Stimulated activated CD4-positive, alpha-beta T cell treated with anti-CD3 and anti-CD28 coated beads, Interleukin-12 subunit alpha, Interleukin-12 subunit beta, amount 100 ng/mL, for 24 hours (primary cell): ENCODE measurements at places on chromosomes 16 and 17.

DNA sequence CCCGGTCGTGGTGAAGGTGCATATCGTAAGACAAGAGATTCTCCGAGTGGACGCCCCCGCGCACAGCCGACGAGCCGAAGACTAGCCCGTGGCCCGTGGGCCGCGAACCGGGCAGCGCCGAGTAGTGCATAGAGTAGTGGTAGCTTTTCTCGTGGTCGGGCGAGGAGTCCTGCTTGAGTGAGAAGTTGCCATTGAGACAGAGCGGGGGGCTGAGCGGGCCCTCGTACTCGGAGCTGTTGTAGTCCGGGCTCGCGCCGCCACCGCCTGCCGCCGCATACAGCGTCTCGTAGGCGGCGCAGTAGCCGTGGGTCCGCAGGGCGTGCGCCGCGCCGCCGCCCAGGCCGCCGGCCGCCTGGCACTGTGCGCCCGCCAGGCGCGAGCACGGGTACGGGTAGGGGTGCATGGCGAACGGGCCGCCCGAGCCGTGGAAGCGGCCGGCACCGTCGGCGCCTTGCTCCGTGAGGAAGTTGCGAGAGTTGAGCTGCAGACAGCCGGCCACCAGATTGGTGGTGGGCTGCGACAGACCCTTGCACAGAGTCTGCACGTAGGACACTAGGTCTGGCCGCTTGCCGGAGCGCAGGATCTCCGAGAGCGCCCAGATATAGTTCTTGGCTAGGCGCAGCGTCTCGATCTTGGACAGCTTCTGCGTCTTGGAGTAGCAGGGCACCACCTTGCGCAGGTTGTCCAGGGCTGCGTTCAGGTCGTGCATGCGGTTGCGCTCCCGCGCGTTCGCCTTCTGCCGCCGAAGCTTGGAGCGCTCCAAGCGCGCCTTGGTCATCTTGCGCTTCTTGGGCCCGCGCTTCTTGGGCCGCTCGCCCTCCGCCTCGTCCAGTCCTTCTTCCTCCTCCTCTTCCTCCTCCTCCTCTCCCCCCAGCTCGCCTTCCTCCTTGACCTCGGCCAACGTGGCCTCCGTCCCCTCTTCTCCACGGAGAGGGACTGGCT is 2.0 kb downstream of the NEUROD2 start:
- no peak for DNase-seq

DNA sequence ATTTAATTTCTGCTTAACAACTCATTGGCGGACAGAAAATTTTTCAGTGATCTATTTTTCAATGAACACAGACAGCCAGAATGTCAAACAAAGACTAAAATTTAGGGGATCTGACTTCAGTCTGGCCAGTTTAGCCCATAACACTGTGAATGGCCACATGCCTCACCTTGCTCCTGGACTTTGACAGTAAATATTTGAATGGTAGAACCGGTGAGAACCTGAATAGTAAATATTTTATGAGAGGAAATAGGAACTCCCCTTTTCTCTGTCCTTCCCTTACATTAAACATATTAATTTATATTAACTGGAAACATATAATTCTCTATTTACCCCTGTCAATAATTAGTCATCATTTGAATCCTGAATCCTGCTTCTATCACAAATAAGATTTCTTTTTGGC is 942.1 kb downstream of the KCNJ2 start:
- no peak for DNase-seq

GRCh38 chr17:67272312-67273047 is 27.5 kb upstream of the HELZ start:
- DNase-seq: no peak

GRCh38 chr16:23947838-23948237 is 112.1 kb downstream of the PRKCB start:
- DNase-seq: no peak

DNA sequence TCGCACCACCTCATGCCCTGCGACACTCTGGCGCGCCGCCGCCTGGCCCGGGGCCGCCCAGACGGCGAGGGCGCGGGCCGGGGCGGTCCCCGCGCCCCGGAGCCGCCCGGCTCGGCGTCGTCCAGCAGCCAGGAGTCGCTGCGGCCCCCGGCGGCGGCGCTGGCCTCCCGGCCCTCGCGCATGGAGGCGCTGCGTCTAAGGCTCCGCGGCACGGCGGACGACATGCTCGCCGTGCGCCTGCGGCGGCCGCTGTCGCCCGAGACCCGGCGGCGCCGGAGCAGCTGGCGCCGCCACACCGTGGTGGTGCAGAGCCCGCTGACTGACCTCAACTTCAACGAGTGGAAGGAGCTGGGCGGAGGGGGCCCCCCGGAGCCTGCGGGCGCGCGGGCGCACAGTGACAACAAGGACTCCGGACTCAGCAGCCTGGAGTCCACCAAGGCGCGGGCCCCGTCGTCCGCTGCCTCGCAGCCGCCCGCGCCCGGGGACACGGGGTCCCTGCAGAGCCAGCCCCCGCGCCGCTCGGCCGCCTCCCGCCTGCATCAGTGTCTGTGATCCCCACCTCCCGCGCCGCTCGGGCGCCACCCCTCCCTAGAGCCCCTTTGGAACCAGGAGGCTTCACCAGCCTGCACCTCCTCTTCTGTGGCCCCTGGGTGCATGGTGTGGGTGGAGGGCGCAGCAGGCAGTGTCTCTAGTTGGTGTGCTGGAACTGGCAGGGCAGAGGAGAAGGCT is 82.3 kb downstream of the ARHGAP23 start:
- no peak for DNase-seq

GRCh38 chr17:57939797-57940196 is 15.4 kb downstream of the CUEDC1 start:
- DNase-seq: no peak

GRCh38 chr16:27748868-27749546 is 199.1 kb downstream of the KATNIP start:
- no peak for DNase-seq

DNA sequence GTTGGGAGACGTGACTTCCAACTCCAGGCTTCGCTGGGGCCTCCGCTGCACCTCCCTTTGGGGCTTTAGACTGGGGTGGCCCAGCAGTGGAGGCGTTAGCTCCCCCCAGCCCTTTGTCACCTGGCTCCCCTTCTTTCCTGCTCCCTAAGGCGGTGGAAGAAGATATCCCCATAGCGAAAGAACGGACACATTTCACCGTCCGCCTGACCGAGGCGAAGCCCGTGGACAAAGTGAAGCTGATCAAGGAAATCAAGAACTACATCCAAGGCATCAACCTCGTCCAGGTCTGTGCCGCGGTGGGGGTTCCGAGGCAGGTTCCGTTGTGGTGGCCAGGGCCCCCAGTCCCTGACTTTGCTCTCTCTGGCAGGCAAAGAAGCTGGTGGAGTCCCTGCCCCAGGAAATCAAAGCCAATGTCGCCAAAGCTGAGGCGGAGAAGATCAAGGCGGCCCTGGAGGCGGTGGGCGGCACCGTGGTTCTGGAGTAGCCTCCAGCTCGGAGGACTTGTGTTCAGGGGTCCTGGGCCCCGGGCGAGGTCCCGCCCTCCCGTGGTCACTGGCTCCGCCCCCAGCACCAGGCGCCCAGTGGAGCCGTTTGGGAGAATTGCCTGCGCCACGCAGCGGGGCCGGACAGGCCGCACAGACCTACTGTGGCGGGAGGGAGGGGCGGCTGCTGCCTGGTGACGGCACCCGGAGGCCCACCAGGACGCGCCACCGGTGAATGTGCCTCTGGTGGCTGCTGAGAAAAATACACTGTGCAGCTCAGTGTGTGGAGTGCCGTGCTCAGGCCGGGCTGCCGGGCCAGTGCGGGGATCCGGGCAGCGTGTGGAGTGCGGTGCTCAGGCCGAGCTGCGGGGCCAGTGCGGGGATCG is 3.8 kb downstream of the MRPL12 start:
- no peak for DNase-seq

DNA sequence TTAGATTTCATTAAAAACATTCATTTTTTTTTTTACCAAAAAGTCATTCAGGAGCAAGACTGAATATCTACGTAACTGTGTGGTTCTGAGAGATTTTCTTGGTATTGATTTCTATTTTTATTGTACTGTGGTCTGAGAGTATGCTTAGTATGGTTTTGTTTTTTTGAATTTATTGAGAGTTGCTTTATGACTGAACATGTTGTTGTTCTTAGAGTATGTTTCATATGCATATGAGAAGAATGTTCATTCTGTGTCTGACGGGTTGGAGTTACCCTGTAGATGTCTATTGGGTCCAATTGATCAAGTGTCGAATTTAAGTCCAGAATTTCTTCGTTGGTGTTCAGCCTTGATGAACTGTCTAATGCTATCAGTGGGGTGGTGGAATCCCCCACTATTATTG is 306.0 kb upstream of the KCNJ16 start:
- no peak for DNase-seq

DNA sequence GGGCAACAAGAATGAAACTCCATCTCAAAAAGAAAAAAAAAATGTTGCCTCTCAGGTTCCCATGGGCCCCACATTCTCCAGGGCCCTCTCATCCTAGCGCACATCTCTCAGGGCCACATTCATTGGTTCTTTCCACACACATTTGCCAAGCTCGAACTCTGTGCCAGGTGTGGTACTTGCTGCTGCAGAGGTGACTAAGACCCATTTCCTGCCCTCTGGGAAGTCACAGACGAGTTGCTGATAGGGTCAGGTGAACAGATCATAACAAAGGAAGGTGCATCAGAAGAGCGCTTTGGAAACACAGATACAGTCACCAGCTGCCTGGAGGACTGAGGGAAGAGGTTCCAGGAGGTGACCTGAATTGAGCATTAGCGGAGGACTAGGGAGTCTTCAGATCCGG is 1.0 kb downstream of the GSDMA start:
- DNase-seq: no peak

- DNase-seq: no peak
These were observed 3.5 kb downstream of the GRB2 start for GRCh38 chr17:75402026-75402425.

- DNase-seq: no peak
These were observed 1.2 kb downstream of the MYH11 start for GRCh38 chr16:15855704-15856003.

DNA sequence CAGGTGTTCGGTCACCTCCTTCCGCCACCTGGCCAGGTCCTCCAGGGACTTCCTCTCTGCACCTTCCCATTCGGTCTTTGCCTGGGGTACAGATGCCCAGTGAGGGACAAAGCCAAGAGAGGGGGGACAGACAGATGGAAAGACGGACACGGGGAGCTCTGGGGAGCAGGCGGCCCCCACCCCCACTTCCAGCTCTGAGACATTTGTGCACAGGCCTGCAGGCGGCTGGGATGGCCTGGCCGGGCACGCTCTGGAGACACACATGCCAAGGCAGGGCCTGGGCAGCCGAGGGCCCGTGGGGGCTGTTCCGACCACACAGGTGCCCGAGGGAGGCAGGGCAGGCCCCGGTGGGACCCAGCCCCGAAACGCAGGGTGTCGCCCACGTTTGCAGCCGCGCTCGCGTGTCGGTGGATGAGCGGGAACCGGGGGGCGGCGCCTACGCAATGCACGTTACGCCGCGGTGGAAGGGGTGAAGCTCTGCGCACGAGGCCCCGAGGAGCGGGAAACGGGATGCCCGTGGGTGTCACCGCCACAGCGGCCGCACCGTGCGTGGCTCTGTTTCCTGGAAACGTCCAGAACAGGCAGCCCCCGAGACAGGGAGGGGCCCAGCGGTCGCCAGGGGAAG is 6.0 kb downstream of the PERCC1 start:
- no peak for DNase-seq

DNA sequence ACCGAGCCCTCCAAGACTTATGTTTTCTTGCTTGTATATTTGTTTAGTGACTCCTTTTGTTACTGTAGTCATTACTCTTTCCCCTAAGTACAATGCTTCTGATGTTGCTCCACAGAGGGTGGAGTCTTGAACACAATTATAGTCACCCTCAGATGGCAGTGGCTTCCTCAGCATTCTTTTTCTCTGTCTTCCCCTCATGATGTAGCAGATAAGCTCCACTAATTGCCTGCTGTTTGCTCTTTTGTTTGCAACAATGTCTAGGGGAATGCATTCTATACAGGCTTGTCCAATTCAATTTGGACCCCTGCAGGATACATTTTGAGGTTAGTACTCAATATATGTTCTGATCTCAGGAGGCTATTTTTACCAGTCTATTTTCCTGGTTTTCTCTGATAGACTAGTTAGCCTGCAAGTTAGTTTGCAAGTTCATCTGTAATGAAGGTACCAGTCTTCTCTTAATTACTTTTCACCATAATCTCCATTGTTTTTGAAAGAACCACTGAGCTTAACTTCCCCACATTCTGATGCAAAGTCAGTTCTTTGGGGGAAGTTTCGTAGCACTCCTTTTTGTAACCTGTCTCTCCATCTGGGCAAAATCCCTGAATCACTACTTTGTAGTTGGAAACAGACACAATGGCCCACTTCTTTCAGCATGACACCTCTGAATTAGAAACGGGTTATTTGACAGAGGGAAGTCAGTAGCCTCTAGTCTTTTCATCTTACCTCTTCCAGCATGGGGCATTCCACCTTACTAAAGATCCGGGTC is 1509.2 kb downstream of the CDH11 start:
- DNase-seq: no peak

GRCh38 chr17:45143767-45144198 is 4.5 kb upstream of the HEXIM1 start:
- no peak for DNase-seq

GRCh38 chr17:9912121-9913099 is 7.3 kb upstream of the RCVRN start:
- DNase-seq: no peak

GRCh38 chr17:42025191-42025579 is 5.3 kb downstream of the NKIRAS2 start:
- no peak for DNase-seq

DNA sequence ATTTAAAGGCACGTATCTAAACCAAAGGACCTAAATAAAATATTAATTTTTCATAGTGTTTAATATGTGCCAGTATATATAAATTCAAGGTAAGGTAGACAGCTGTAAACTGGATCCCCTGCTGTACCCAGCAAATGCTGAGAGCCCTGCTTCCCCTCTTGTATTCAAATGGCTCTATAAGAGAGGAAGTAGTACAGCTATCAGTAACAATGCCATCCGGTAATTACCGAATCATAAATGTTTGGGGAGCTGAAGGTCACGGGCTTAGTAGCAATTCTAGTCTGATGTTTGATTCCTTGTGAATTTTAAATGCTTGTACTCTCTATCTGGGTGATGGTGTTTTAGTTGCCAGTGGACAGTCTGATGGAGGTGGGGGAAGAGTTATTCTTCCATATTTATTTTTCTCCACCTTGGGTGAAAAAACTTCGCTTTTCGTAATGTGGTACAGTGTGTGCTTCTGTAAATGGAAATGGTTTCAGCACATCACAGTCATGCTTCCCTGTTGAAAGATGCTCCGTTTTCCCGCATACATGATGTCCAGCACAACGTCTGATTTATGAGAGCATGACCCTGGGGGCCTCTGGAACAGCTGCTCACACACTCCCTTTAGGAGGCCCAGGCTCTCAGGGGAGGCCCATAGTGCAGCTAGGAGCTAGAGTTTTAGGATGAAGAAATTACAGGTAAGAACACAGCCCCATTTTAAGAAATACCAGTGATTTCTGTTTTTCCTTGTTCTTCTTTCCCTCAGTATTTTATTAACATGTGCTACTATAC is 423.9 kb downstream of the WWOX start:
- no peak for DNase-seq

DNA sequence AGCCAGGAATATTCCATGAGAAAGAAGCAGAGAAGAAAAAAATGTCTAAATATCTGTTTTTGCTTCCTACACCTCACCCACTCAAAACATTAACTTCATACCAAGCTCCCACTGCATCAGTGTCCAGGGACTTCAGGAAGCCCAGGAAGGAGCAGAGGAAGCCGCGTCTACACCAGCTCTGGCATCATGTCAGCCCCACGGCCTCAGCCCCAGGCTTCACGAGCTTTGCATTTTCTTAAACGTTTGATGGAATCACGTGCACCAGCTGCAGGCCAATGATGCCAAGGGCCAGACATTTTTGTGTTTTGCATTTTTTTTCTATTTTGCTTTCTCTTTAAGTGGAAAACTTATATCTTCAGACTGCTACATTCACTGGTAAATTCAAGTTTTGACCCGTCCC is 48.6 kb downstream of the CDRT4 start:
- DNase-seq: no peak

- DNase-seq: no peak
These were observed 10.5 kb downstream of the CCR7 start for GRCh38 chr17:40554646-40555295.
